ENCODE measurements at places on chromosomes 12 and 14. TPM values are rescaled to one million over a fixed set of nuclear protein-coding genes. Genes with fewer than 3 reads are reported as not detected.

DNA sequence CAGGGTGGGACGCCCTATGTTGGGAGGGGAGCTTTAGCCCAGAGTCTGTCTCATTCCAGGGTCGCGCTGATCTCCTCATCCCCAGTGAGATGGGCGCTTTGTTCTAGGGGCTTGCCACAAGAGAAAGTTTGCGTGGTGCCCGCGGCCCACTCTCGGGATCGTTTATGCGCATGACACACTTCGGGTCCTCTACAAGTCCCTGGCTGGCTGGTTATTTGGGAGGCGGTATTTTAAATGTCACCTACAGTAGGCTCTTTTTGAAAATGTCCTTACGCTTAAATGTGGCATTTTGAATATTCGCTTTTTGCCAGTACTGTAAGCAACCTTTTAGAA, 541 bp downstream of the GOLT1B start:
- H3K36me3 ChIP-seq, result no peaks in the 10 kb centered on the region
- no peak for DNase-seq
- H3K4me3 ChIP-seq, result no peak overlapping the region
- H3K27me3 ChIP-seq, result no peaks in the 10 kb centered on the region
- no peak overlapping the region for H3K27ac ChIP-seq

DNA sequence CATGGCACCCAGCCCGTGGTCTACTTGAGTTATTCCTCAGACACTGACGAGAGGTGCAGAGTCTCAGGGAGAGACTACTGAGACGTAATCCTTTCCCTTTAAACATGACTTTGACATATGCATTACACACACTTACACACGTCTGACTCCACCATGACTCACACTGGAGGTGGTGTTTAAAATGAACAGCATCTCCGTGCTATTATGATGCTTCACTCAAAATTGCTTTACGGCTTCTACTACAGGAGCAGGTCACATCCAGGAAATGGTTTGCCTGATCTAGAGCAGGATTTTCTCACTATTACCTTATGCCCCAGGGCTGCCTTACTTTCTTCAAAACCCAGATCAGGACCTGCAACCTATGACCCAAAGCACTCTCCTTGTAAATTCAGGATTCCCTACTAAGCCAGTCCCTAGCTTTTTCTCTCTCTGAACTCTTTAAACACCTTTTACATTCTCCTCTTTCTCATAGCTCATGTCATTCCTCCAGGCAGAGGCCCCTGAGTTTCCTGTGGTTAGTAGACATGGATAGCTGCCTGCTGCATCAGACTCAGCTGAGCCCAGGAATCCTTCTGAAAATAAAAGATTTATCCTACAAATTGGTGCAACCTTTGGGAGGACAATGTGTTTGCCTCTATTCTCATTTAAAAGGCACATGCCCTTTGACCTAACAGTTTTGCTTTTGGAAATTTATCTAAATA, 31.2 kb downstream of the TMCC3 start:
- no peak overlapping the region for H3K4me3 ChIP-seq
- DNase-seq, result no peak
- H3K27me3 ChIP-seq, result no peaks in the 10 kb centered on the region
- no peaks in the 10 kb centered on the region for H3K36me3 ChIP-seq
- H3K27ac ChIP-seq, result peak overlapping the region; percentile 7

Gene MYH6
- total RNA-seq, result not detected

Gene AMDHD1
- 0.30 TPM for total RNA-seq

GRCh38 chr14:96727491-96727890, 69.7 kb upstream of the VRK1 start:
- no peak overlapping the region for H3K27ac ChIP-seq
- H3K4me1 ChIP-seq, result peaks cover 4% of the 10 kb centered on the region

DNA sequence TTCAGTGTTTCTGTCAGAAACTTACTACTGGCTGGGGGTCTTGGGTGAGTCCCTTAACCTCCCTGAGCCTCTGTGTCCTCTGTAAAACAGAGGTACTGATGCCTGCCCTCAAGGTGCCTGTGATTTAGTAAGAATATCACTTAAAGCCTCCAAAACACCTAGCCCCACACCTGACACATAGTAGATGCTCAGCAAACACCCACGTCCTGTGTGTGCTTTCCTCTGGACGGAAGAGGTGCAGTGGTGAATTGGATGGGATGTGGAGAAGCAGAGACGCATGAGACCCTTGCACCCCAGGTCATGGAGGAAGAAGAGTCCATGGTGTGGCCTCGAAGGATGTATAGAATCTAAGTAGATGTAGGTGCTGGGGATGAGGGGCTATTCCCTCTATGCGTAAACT, 110.6 kb downstream of the LGMN start:
- H3K4me1 ChIP-seq, result peaks cover 26% of the 10 kb centered on the region
- DNase-seq, result no peak
- no peak overlapping the region for H3K4me3 ChIP-seq

DNA sequence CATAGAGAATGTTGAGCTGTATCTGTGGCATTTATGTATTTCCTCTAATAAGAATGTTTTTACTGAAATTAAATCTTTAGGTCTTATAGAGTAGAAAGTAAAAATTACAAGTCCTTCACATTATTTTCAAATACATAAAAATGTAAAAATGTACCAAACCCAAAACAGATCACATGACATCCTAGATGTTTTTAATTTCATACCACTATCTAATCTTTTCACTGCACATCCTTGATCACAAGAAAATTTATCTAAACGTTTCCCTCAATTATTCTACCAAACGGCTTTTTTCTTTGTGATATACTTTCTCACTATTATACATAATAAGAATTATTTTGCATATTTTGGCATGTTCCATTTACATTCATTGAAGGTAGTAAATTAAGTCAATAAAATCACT, 18.3 kb downstream of the SGPP1 start:
- no peak overlapping the region for H3K27ac ChIP-seq
- no peak overlapping the region for H3K4me3 ChIP-seq
- H3K36me3 ChIP-seq, result peaks cover 14% of the 10 kb centered on the region
- H3K27me3 ChIP-seq, result no peaks in the 10 kb centered on the region
- DNase-seq, result no peak
- no peaks in the 10 kb centered on the region for H3K4me1 ChIP-seq

DNA sequence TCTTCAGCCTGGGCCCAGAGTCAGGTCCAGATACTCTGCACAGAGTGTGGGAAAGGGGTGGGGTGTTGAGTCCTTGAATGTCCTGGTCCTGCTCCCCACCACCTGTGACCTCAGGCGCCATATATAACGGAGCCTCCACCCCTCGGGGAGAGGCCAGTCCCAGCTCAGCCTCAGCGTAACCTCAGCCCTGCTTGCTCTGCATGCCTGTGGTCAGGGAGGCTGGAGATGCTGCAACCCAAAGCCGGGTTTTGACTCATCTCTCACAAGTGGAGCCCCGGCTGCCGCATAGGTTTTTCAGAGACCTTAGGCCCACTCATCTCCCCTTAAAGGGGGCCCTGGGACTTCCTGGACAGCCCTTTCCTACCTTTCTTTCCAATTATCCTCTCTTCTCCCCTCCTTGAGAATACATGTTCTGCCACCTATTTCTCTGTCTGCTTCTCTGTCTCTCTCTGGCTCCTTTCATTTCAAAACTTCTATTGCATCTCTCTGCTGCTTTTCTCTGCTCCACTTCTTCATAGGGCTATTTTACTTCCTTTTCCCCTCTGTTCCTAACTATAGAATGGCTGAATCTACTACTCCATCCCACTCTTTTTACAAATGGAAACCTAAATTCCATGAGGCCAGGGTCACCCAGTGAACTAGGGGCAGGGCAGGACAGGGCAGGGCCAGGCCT, 1.2 kb downstream of the ITGB7 start:
- H3K4me1 ChIP-seq, result peaks cover 17% of the 10 kb centered on the region
- H3K27ac ChIP-seq, result no peak overlapping the region
- H3K36me3 ChIP-seq, result no peaks in the 10 kb centered on the region
- no peak for DNase-seq
- no peak overlapping the region for H3K4me3 ChIP-seq
- peaks cover 12% of the 10 kb centered on the region for H3K27me3 ChIP-seq

Gene GLS2
- 0.30 TPM for total RNA-seq

GRCh38 chr12:19894803-19895202, 455.5 kb downstream of the AEBP2 start:
- no peaks in the 10 kb centered on the region for H3K27me3 ChIP-seq
- DNase-seq, result no peak
- H3K27ac ChIP-seq, result no peak overlapping the region
- H3K4me1 ChIP-seq, result no peaks in the 10 kb centered on the region
- no peak overlapping the region for H3K4me3 ChIP-seq
